ENCODE measurements at places on chromosomes 6 and 20.

- no peak for DNase-seq
Observed at GRCh38 chr20:46983466-46983865, 88.8 kb downstream of the EYA2 start.

GRCh38 chr6:66896415-66896814 lies 1189.4 kb upstream of the EYS start:
- DNase-seq, result no peak

- DNase-seq, result no peak
Observed at GRCh38 chr6:6393069-6393529, 72.6 kb upstream of the F13A1 start.

DNA sequence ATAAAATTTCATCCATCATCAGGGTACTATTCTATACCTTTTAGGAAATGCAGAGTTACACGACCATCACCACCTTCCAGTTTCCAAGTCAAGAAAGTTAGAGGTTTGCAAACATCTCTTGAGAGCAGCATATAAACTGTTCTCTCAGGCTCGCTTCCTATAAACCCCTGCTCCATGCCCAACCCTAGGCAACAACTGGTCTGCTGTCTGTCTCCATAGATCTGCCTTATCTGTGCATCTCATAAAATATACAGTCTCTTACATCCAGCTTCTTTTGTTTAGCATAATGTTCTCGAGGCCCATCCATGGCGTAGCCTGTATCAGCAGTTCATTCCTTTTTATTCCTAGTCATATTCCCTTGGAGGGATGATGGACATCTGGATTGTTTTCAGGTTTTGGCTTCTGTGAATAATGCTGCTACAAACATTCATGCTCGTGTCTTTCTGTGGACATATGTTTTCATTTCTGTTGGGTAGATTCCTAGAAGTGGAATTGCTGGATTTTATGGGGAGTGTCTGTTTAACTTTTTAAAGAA lies 6.1 kb downstream of the PTPRT start:
- DNase-seq, result no peak
